ENCODE measurements at places on chromosomes 5 and 9.

DNA sequence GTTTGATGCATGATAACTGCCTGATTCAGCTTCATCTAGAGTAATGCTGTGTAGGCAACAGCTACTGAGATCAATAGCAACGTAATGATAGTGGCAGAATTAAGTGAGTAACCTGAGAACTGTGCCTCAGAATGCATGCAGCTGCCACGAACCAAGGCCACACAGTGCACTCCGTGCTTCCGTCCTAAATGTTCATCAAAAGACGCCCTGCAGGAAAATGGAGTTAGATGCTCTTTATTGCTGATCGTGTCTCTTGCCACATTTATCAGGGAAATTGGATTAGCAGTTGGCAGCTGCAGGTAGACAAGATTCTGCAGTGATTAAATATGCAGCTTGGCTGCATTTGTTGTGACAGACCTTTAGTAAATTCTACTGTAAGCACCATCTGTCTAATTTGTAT is 107.7 kb upstream of the TLX3 start:
- no peak for DNase-seq

DNA sequence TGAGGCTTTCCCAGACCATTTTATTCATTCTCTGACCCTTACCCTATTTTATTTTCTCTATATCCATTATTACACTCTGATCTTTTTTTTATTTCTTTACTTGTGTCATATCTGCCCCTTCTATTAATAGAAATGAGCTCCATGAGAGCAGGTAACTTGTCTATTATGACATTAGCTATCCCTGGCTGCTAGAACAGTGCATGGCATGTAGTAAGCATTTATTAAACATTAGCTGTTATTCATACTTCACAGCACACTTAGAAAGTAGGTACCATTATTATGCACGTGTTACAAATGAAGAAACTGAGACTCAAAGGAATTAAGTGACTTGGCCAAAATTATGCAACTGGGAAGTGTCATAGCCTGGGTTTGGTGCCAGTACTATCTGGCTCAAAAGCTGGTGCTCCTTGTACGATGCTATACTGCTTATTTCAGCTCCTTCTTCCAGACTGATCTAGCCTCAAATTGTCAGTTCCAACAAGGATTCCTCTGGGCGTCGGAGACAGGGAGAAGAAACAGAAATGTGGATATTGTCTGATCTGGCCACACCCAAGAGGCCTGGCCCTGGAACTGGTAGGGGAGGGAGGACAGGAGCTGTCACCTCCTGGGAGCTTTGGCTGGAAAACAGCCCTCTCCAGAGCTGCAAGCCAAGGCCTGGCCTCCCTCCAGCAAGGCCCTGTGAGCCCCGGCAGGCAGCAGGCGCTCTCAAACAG is 10.8 kb upstream of the NIPAL4 start:
- no peak for DNase-seq

GRCh38 chr9:72648324-72649126 is 127.1 kb downstream of the TMC1 start:
- no peak for DNase-seq

DNA sequence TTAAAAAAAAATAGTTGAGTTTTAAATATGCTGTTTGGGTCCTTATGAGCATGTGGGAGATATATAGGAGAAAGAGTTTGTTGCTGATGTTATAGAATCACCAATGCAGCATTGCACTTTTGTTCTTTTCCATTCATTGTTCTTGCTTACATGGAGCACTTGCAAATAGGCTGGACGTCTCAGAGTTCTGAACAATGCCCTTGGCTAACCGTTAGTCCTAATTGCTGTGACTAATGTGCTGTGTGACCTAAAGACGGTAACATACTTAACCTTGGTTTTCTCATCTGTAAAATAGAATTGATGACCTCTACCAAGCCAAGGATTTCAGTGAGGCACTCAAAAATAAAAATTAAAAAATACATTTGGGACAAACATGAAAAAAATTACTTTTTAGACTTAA is 29.8 kb downstream of the PIK3R1 start:
- DNase-seq, result no peak

DNA sequence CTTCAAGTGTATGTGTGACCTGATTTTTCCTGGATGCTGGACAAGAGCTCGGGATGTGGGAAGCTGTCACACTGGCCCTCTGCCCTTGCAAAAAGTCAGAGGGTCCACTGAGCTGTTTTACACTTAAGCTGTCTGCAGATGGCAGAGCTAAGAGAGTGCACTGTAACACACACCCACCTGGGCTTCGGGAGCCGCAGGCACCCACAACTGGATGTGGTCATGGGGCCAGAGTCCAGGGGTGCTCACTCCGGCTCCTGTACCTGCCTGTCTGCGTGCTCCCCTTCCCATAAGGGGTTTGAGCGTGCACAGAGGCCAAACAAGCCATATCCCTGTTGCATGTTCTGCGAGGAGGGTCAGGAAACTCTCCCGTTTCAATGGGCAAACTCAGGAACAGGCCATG is 82.5 kb downstream of the LRRC70 start:
- DNase-seq, result no peak

GRCh38 chr5:88172847-88173758 is 95.5 kb downstream of the TMEM161B start:
- DNase-seq, result no peak

GRCh38 chr5:61409568-61409967 is 77.5 kb downstream of the ZSWIM6 start:
- DNase-seq, result no peak

- peak; percentile 5 for DNase-seq
Observed at GRCh38 chr5:171152382-171152781, 156.7 kb upstream of the TLX3 start.

DNA sequence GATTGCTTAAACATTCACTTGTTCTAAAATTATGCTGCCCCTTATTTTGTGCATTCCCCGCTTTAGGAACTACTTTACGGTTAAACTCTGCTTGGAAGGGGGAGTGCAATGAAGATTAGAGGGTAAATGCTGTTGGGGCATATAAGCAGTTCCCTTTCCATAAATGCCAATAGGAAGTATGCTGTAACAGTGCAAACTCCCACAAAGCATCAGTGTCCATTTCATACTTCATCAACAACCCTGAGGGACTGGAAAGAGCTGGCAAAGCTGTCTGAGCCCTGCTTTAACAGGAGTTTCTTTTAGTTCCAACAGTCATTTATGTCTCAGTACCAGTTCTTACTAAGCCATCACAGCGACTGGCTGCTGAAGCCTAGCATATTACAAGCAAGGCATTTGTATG is 1.8 kb downstream of the ACTL7A start:
- no peak for DNase-seq

DNA sequence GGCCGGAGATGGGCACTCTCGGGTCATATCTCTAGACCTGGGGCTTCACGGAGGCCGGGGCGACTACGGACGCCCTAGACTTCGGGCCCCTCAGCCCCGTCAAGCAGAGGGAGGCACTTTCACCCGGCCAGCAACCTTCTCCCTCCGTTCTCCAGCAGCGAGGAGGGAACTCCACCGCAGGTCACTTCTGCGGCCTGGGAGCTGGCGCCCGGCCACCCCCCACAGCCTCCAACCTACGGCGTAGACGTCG is 201 bp downstream of the DOLK start:
- no peak for DNase-seq

DNA sequence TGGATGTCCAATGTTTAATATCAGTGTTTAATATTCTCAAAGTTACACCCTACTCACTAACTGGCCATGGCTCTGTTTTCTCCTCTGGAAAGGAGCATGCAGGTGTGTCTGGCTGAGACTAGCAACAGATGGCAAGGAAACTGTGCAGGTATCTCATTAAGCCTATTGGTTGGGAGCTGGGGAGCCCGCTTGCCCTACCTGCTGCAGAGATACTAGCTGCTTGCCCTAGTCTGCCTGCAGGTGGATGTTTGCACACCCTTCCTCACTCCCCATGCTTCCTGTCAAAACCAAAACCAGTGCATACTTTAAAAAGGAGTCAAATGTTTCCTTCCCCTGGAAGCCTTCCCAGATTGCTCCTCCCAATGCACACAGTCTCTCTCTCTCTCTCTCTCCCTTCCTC is 228.3 kb upstream of the RASEF start:
- no peak for DNase-seq

DNA sequence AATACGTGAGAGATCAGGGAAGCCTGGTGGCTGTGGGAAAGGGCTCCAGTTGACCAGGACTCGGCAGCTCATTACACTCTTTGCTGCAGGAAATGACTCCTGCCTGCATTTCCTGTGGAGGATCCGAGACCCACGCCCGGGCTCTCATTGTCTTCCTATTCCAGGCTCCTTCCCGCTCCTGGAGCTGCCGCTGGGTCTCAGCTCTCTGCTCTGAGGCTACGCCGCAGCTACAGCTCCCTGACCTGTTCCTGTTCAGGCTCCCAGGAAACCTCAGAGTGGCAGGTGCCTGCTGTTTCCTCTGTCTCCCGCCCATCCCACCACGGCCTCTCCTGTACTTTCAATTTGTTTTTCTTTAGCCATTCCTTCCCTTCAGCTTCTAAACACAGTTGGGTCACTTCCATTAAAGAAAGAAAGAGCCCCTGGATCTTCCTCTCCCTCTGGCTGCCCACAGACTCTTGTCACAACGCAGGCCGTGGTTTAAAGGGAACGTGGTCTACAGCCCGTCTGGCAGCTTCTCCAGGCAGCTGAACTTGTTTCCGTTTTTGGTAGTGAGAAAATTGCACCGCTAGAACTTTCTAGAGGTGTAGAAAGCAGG is 71.5 kb downstream of the IL6ST start:
- peak; percentile 55 for DNase-seq

DNA sequence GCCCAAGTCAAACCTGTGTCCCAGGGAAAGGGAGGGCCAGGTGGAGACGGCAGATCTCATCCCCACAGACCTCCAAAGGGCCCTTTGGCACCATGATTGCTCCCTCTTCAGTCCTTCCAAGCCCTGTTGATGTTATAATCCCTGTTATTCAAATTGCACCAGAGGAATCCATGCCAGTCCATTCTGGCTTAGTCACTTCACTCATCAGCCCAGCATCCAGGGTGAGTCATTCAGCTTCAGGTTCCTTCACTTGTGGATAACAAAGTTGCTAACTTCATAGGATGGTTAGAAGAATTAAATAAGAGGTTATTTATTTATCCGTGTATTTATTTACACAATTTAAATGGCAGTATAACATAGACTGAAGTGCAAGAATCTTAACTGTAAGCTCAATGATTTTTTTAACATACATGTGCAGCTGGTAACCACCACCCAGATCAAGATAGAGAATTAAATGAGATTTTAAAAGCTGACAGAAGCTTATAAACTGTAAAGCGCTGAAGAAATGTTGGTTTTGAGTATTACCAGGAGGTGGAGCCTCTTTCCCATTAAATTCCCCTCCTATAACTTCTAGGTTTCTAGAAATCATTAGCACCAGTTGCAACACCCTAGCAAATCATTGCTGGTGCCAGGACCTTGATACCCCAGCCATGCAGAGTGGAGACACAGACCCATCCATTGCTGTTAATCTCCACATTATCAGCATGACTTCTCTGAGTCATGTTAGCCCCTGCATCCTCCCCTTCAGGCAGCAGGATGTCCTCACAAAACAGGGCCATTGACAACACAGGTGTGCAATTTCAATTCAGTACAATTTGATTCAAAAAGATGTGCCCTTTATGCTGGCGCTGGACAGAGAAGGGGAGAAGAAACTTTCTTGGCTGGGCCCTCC is 77.4 kb downstream of the SEC61B start:
- peak; percentile 24 for DNase-seq

DNA sequence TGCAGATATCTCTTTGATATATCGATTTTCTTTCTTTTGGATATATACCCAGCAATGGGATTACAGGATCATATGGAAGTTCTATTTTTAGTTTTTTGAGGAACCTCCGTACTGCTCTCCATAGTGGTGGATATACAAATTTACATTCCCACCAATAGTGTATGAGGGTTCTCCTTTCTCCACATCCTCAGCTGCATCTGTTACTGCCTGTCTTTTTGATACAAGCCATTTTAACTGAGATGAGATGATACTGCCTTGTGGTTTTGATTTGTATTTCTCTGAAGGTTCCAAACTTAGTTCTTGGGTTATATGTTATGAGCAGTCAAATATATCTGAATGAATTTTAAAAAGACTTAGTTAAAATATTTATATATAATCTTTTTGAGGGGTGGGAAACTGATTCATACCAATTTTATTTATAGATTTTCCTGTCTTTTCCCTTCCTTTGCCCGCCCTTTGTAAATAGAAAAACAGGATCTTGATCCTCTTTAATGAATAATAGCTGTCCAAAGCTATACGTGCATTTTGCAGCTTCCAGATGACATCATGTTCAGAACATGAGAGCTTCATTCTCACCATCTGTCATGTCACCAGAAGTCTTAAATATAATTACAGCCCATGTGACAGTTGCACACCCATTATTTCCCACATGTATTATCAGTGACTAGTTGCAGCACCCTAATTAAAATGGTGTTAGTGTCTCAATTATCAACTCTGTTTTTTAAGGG is 6.2 kb upstream of the ARHGEF28 start:
- no peak for DNase-seq

DNA sequence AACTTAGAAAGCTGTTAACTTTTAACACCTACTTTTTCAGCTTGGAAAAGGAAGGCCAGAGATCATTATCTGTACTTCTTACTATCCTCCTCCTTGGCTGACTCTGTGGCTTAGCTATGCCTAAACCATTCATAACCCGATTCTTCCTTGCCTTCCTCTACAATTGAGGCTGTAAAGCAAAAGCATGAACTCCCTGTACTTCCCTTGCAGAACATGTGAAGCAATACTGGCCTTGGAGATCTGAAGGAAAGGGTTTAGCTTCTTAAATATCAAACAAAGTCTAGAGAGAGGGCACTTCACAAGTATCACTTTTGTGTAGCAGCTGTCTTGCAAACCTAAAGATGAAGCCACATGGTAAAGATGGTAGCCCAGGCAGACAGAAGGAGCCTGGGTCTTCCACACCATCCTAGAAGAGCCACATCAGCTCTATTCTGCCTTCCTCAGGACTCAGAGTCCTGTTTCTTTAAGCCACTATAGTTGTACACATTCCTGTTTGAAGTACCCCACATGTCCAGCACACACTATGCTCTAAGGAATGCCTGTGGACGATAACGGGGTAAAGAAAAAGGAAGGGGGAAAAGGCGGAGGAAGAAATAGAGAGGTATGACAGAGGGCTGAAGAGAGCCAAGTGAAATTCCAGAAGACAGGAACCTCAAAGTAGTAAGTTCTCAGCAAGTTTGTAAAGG is 169.2 kb downstream of the SLIT3 start:
- no peak for DNase-seq

DNA sequence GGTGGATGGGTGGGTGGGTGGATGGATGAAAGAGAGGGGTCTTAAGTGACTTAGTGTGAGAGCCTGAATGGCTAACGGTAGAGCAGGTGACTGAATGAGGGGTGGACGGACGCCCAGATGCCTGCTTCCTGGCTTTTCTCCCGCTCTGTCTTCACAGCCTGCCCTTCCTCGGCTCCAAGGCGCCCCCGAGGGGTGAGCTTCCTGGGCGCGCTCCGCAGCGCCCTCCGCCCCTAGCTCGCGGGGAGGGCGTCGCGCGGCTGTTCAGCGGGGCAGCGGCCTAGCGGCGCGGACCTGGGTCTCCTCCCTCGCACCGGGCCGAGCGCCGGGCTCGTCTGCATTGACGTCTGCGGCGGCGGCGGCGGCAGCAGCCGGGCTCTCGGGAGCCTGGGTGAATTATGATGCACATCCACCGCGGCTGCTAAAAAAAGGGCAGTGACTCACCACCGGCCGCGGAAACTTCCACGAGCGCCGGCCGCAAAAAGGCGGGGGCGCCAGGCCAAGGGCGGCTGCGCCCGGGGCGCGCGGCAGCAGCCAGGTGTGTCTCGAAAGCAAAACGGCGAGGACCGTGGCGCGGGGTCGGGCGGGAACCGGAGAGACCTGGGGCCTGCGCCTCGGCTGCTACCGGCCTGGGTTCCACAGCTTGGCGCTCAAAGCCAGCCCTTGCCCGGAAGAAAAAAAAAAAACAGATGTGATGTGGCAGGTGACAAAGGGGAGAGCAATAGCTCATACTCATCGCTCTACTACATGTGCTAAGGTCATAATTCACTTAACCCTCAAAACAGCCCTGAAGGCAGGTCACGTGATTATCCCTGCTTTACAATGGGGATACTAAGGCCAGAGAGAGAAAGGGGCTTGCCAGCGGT is 143.0 kb upstream of the ADRA1B start:
- peak; percentile 56 for DNase-seq
